ENCODE measurements at places on chromosomes 2 and 18.
A peak's percentile ranks its signal among the peaks of the same experiment; 100 is the strongest.

DNA sequence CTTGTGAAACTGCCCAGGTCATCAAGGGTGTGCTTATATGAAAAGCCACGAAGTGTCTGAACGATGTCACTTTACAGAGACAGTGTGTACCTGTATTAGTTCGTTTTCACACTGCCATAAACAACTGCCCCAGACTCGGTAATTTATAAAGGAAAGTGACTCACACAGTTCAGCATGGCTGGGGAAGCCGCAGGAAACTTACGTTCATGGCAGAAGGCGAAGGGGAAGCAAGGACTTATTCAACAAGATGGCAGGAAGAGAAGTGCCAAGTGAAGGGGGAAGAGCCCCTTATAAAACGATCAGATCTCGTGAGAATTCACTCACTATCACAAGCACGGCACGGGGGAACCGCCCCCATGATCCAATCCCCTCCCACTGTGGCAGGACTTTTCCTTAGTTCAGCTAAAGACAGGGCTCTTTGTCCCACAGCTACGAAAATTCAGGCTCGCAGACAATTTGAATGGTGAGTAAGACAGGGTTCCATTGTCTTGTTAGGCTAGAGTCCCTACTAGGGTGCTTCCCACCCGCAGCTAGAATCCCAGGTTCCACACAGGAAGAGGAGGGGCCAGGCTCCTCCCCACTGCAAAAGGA, 20.1 kb downstream of the TMEM177 start:
- H3K4me3 ChIP-seq = no peak overlapping the region
- H3K36me3 ChIP-seq = no peaks in the 10 kb centered on the region
- no peaks in the 10 kb centered on the region for H3K27me3 ChIP-seq

GRCh38 chr2:15733867-15734673, 142.4 kb downstream of the DDX1 start:
- peak; percentile 53 for DNase-seq
- no peaks in the 10 kb centered on the region for H3K36me3 ChIP-seq
- H3K27ac ChIP-seq = no peak overlapping the region
- H3K4me3 ChIP-seq = no peak overlapping the region
- peaks cover 47% of the 10 kb centered on the region for H3K4me1 ChIP-seq

DNA sequence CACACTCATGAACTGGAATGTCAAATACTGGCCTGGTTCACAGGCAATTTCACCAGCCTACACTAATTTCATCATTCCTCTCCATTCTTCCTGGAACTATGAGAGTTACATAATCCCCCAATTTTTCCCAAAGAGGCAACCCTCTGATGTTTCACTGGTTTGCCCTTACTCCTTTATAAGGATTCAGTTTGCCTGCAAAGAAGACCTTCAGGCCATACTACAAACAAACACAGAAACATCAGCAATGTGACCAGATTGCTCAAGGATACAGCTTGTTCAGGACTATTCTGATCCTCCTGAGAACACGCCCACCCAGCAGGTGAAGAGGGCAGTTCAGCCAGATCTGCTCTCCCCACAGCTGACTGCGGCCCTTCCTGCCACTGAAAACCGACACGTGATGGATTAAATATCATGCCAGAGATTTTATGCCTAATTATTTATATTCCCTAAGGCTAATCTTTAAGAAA, 215.5 kb downstream of the ETAA1 start:
- H3K4me3 ChIP-seq = no peak overlapping the region
- no peak overlapping the region for H3K27ac ChIP-seq
- H3K4me1 ChIP-seq = peaks cover 3% of the 10 kb centered on the region
- no peaks in the 10 kb centered on the region for H3K27me3 ChIP-seq

DNA sequence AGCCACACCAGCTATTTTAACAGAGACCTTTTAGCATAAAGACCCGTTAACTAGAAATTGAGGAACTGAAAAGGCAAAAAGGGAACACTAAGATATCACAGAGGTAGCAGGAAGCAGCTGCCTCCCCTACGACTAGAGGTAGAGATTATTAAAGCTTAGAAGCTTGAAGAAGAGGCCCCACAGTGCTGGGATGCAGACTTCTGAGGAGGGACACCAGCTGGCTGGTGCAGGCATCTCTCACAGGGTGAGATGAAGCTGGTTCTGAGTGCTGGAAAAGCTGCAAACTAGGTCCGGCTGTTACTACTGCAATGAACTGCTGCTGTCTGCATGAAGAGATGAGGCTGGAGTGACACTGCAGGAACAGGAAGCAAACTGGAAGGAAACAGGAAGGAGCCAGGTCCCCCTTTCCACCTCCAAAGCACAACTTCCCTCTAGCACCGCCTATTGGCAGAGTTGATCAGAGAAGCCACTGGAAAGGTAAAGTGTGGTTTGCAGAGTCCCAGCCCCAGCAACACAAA, 61.2 kb upstream of the MRPS9 start:
- no peaks in the 10 kb centered on the region for H3K4me1 ChIP-seq
- H3K27me3 ChIP-seq = no peaks in the 10 kb centered on the region
- no peak overlapping the region for H3K4me3 ChIP-seq
- no peak overlapping the region for H3K27ac ChIP-seq
- no peak for DNase-seq
- H3K36me3 ChIP-seq = no peaks in the 10 kb centered on the region
